CD4-positive, alpha-beta memory T cell (primary cell): ENCODE measurements at places on chromosomes 3 and 15. TPM values are rescaled to one million over a fixed set of nuclear protein-coding genes. Genes with fewer than 3 reads are reported as not detected.

SCN11A gene
- 0.15 TPM for total RNA-seq

BDH1 gene
- total RNA-seq, result 60.9 TPM

KLHL40 gene
- total RNA-seq, result not detected

GPR149 gene
- not detected for total RNA-seq

CIB1 gene
- total RNA-seq, result 98.2 TPM

OR5K2 gene
- total RNA-seq, result not detected

ACOX2 gene
- not detected for total RNA-seq

GPR176 gene
- not detected for total RNA-seq

TF gene
- total RNA-seq, result 0.25 TPM

COX17 gene
- total RNA-seq, result 48.9 TPM

PEX11A gene
- 2.9 TPM for total RNA-seq

DPPA2 gene
- total RNA-seq, result not detected

GOLGA6B gene
- not detected for total RNA-seq

GOLGA8O gene
- 1.00 TPM for total RNA-seq

SOX14 gene
- not detected for total RNA-seq

VIPR1 gene
- 104 TPM for total RNA-seq

NFKBIZ gene
- 75.9 TPM for total RNA-seq

CHRD gene
- not detected for total RNA-seq

SPATA12 gene
- not detected for total RNA-seq

SLC28A2 gene
- total RNA-seq, result not detected

TLE3 gene
- total RNA-seq, result 121 TPM

LIPC gene
- not detected for total RNA-seq

RASL12 gene
- not detected for total RNA-seq

THSD4 gene
- total RNA-seq, result not detected

SCAMP5 gene
- 0.33 TPM for total RNA-seq

UQCC5 gene
- total RNA-seq, result 13.2 TPM

DHX36 gene
- 101 TPM for total RNA-seq
